ENCODE measurements at places on chromosomes 7 and 10.

DNA sequence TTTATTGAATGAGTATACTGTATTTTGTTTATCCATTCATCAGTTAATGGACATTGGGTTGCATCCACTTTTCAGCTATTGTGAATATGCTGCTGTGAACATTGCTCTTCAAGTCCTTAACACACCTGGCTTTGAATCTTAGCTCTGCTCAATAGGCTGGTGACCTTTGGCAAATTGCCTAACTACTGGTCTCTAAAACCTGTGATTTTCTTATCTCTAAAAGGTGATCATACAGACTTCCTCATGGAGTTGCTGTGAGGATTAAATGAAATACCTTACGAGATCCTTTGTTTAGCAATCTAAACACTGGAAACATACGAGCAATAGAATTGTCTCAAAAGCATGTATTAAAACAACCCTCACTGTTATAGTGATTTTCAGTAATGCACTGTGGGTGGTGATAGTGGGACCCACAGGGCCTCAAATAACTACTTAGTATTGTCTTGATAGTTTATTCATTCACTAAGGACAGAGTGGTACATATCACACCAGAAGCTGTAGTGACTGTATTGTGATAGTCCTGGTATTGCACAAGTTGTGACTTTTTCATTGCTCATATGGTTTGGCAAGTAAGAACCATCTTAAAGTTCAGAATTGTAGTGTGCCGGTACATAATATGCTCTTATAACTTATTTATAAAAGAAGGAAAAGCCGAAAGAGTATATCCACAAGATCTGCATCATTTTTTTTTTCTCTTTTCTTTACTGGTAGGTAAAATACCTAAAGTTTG, 257.6 kb downstream of the EXOC4 start:
- no peak for DNase-seq

GRCh38 chr10:4242561-4243035, 457.6 kb upstream of the KLF6 start:
- no peak for DNase-seq

DNA sequence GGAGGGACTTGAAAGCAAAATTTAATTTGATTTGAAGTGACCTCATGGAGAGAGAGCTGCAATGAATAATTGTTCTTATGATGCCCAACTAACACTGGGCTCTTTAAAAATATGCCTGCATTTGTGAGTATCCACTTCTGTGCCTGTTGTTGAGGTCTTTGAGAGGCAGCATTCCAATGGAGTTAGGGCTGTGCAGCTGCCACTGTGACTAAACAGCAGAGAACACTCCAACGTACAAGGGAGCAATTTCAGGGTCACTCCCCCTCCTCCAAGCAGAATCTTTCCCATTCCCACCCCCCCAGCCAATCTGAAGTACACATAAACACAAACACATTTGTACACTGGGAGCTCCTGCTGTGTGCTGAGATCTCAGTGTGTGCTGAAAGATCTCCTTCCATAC, 28.0 kb upstream of the GSAP start:
- no peak for DNase-seq

GRCh38 chr7:126398851-126399529, 853.8 kb downstream of the GRM8 start:
- no peak for DNase-seq

- DNase-seq: no peak
These were observed 222.0 kb downstream of the MAD1L1 start for GRCh38 chr7:2010551-2011265.

- DNase-seq: no peak
These were observed 141.0 kb downstream of the MACC1 start for GRCh38 chr7:20075992-20076820.

DNA sequence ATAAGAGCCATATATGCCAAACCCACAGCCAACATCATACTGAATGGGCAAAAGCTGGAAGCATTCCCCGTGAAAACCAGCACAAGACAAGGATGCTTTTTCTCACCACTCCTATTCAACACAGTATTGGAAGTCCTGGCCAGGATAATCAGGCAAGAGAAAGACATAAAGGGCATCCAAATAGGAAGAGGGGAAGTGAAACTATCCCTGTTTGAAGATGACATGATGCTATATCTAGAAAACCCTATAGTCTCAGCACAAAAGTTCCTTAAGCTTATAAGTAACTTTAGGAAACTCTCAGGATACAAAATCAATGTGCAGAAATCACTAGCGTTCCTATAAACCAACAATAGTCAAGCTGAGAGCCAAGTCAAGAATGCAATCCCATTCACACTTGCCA, 23.8 kb upstream of the STARD3NL start:
- no peak for DNase-seq

- no peak for DNase-seq
These were observed 957.2 kb downstream of the PCDH15 start for GRCh38 chr10:53843736-53844362.

DNA sequence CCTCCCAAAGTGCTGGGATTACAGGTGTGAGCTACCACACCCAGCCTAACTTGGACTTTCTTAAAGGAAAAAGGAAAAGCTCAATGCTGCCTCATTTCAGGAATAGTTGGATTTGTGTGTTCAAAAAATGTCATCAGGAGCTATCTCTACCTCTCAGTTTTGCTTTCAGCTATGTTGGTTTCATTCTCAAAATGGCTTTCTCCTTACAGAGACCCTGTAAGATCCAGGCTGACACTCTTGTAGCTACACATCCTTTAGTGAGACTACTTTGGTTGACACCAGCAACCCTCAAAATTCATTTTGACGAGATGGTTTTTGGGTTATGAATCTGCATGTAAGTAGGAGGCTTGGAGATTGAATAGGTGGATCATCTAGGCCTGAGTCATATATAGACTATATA, 269.7 kb upstream of the SORCS1 start:
- no peak for DNase-seq

Measured in KG1 (cell line).